Activated CD4-positive, alpha-beta T cell treated with anti-CD3 and anti-CD28 coated beads for 48 hours (primary cell): ENCODE measurements at places on chromosomes 4 and X.

- DNase-seq, result no peak
Measured at GRCh38 chr4:61500883-61501282, 300.8 kb downstream of the ADGRL3 start.

- no peak for DNase-seq
Measured at GRCh38 chr4:73730867-73731266, 9.5 kb upstream of the CXCL8 start.

- DNase-seq, result no peak
Measured at GRCh38 chrX:9670136-9670814, 95.4 kb downstream of the GPR143 start.

DNA sequence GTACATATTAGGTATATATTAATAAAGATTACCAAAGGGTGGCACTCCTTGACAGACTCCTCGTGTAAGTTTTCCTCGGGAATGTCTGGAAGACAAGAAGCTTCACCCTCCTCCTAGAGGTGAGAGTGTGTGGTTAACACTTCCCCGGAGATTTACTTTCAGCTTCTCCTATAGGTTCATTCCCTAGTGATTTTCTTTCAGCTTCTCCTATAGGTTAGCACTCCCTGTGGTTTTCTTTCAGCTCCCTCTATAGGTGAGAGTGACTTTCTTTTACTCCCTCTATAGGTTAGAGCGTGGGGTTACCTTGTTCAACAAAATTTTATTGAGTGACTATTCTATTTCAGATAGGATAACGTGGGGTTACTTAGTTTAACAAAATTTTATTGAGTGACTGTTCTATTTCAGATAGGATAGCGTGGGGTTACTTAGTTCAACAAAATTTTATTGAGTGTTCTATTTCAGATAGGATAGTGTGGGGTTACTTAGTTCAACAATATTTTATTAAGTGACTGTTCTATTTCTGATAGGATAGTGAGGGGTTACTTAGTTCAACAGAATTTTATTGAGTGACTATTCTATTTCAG lies 106.0 kb upstream of the PLAC1 start:
- DNase-seq, result no peak

- DNase-seq, result no peak
Measured at GRCh38 chrX:40009462-40009851, 88.3 kb downstream of the BCOR start.

GRCh38 chr4:108943976-108944591 lies 181.2 kb upstream of the ETNPPL start:
- no peak for DNase-seq

GRCh38 chr4:128285085-128285997 lies 2.3 kb downstream of the PGRMC2 start:
- DNase-seq, result no peak

- DNase-seq, result no peak
Measured at GRCh38 chr4:189826657-189827056, 114.0 kb upstream of the FRG1 start.

- DNase-seq, result no peak
Measured at GRCh38 chr4:156976147-156976546, 4.5 kb upstream of the PDGFC start.

DNA sequence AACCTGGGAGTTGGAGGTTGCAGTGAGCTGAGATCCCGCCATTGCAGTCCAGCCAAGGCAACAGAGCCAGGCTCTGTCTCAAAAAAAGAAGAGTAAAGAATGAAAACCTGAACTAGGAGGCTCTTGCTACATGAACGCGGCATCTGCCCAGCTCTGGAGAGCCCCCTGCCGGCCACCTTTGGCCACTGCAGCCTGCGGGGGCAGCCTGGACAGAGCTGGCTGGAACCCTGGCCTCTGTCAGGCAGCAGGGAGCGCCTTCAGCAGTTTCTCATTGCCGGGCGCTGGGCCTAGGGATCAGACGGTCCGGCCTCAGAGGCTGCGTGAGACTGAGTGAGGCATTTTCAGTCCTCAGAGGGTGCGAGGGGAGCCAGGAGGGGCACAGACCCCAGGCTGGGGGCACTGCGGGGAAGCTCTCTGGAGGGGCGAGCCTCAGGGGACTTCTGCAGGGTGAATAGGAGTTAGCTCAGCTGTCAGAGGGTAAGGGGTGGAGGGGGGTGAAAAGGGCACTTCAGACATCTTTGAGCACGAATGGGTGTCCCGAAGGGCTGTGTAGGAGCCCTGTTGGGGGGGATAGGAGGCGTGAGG lies 17.5 kb downstream of the DOK7 start:
- DNase-seq, result peak; percentile 86

- DNase-seq, result no peak
Measured at GRCh38 chrX:39591099-39591498, 506.7 kb downstream of the BCOR start.

DNA sequence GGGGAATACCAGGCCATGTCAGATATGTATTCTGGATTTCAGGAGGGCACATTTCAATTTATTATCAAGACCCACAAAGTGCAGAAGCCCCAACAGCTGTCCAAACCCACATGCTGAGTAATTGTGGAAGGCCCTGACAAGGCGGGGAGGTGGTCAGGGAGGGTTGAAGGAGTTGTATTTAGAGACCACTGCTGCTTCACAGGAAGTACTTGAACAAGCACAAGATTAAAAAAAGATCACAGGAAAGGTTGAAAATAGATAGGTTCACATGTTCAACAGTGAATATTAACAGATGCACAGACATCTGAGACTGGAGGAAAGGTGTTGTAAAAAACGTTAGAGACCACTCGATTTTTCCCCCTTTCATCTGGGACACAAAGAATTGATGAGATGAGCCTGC lies 17.9 kb downstream of the ATP8A1 start:
- DNase-seq, result no peak

DNA sequence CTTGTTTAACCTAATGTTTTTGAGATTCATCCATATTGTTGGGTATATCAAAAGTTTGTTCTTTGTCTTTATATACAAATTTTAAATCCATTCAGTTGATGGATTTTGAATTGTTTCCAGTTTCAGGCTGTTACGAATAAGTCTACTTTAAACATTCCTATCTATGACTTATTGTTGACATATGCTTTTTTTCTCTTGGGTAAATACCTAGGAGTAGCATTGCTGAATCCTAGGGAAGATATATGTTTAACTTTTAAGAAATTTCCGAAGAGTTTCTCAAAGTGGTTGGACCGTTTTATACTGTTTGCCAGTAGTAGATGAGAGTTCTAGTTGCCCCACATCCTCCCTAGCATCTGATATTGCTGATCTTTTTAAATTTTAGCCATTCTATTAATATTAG lies 60.9 kb upstream of the IL13RA1 start:
- no peak for DNase-seq

DNA sequence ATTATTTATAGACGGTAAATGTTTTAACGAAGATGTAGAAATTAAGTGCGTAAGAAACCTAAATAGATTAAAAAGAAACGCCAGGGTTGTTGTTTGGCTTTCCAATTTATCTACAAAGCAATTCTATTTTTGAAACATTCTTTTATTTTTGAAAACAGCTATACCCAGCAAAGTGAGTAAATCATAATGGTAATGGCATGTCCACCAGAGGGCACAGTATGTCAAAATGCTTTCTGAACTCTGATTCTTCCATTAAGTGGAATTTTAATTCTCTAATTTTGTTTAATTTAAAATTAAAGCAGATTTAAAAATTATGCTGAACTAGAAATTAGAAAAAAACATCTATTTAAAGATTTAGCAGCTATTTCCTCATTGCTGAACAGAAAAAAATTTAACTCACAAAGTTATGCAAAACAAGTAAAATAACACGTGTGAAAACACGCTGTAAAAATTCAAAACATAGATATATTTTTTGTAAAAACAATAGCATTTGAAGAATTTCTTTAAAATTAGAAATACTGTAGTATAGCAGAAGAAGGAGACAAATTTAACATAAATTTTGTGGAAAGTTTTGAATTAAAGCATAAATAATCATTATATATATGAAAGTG lies 26.5 kb downstream of the RASSF6 start:
- no peak for DNase-seq

GRCh38 chr4:152535360-152535902 lies 461 bp downstream of the FBXW7 start:
- DNase-seq, result peak; percentile 36

DNA sequence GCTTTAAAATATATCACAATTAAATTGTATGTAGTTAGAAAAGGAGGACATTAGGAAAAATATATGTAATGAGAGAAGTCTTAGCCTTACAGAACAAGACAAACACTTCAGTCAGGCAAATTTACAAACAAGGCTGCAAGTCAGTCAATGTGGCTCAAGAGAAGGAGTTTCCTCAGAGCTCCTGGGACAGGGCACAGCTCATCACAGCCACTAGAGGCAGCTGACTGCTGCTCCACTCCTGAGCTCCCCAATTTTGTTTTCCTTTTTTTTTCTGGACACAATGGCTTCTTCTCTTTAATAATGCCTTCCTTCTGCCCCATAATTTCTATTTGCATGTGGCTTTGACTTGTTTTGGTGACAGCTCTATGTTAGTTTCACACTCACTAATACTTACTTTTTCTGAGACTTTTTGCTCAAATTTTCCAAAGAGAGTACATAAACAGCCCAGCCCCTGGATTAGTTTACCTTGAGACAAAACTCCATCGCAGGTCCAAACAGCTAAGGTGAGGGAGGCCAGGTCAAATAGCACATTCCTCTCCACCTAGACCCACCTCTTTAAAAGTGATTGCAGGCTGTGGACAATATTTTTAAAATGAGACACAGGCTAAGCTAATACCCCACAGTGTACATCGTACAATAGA lies 850.4 kb upstream of the FRG1 start:
- DNase-seq, result no peak

DNA sequence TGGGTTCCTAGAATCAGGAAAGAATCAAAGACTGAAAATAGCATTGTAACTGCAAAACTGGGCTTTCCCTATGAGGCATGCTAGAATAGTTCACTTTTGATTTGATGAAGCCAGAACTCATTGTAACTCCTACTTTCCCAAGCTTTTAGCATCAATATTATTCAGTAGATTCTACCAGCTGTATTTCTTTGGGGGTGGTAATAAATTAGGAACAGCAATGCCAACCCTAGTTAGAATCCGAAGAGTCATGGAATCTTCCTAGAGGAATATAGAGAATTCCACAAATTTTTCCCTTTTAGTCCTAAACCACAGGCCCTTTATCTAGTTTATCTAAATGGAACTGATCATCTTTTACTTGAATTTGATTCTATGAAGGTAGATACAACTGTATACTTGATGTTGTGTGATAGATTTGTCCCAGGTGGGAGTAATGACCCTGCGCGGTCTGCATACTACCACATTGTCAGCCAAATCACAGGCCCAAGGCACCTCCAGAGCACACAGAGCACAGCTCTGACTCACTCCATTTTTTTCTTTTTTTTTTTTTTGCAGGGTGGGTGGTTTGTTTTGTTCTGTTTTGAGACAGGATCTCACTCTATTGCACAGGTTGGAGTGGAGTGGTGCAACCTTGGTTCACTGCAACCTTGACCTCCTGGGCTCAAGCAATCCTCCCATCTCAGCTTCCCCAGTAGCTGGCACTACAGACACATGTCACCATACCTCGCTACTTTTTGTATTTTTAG lies 66.6 kb downstream of the EDNRA start:
- no peak for DNase-seq

DNA sequence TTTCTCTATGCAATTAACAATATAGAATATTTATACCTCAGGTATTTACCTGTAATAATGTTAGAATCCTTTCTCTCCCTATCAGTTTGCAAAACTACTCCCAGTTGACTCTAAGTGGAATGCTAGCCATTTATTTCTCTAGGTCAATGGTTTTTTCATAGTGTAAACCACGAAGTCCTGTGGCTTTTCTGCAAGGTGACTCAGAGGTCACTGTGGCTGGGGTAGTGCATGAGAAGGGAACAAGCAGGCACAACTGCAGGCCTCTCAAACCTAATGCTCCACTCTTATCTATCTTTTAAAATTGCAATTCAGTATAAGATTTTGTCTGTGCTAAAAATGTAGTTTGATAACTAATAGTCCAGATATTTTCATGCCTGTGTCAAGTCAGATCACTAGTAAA lies 159.4 kb downstream of the ANTXR2 start:
- DNase-seq, result no peak

- DNase-seq, result no peak
Measured at GRCh38 chrX:13284570-13284969, 35.3 kb downstream of the ATXN3L start.

GRCh38 chr4:189912170-189912569 lies 28.5 kb upstream of the FRG1 start:
- DNase-seq, result no peak

GRCh38 chr4:122107680-122108079 lies 44.5 kb upstream of the BLTP1 start:
- DNase-seq, result no peak

DNA sequence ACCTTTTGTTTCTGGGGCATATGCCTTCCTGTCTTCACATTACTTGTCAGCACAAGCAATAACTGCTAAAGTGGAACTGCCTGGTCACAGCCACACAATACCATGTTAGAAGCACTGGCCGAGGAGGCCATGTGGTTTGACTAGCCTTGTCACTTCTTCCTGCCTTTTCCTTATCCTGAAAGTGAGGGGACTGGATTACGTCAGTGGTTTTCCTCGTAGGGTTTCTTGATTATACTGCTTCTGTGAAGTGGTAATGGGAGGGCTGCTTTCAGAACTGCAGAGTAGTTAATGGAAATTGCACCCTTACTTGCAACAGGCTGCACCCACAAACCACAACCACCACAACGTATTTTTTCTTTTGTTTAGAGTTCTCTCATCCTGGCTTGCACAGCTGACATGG lies 26.6 kb downstream of the ZRSR2 start:
- DNase-seq, result peak; percentile 19

DNA sequence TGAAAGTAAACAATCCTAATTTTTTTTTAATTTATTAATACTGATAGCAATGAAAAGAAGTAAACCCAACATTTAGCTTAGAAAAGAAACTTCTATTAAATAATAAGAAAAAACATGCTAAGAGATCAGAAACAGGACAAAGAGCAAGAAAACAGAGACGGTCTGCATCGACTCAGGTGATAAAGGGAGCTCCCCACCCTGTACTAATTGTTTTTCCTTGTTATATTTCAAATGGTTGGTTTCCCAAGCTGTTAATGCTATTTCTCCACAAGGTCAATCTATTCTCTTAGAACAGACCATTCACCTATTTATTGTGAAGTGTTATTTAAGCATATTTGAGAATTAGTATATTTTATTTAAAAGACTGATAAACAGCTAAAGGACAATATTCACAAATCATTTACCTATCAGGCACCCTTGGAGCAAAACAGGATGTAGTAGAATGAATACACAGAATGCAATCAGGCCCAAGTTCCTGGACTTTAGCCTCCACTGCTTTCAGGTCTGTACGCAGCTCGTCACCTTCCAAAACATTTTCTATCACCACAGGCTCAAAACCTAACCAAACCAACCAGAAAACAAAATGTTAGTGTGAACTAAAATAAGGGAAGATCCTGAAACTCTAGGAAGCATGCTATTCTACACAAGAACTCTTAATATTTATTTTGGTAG lies 5.5 kb downstream of the SEPSECS start:
- DNase-seq, result no peak

GRCh38 chrX:123340696-123341095 lies 156.6 kb downstream of the GRIA3 start:
- no peak for DNase-seq

DNA sequence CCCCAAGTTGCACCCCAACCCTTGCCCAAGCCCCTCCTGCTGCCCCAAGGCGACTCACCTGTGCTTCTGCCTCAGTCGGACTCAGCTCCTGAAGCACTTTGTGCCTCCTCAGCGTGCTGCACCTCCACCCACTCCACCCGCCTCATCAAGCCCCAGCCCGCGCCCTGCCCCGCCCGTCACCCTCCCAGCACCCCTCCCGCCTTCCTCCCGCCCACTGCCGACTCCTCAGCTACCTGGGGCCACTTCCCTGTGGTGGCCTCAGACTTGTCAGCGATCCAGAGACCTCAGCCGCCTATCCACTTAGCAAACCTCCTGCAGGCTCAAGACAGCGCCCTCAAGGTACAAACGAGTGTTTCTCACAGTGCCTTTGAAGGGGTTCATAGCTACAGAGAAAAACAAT lies 19.6 kb upstream of the IQCM start:
- DNase-seq, result no peak
